ENCODE measurements at places on chromosomes 2 and 18.
A peak's percentile ranks its signal among the peaks of the same experiment; 100 is the strongest.

DNA sequence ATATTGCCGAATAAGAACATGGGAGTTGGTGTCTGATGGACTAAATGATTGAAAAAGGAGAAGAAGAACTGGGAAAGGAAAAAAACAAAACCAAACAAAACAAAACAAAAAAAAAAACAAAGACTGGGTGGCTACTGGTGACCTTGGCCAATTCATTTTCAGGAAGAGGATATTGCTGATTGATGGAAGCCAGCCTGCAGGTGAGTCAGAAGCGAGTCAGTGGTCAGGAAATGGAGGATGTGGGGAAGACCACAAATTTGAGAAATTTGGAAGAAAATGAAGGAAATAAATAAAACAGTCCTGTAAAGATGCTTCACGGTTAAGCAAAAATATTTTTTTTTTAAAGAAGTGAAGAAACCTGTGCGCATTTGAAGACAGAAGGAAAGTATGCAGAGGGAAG, 296.9 kb downstream of the ZNF521 start:
- DNase-seq: no peak

- peak; percentile 73 for DNase-seq
Measured at GRCh38 chr2:207142461-207142860, 23.3 kb downstream of the KLF7 start.

DNA sequence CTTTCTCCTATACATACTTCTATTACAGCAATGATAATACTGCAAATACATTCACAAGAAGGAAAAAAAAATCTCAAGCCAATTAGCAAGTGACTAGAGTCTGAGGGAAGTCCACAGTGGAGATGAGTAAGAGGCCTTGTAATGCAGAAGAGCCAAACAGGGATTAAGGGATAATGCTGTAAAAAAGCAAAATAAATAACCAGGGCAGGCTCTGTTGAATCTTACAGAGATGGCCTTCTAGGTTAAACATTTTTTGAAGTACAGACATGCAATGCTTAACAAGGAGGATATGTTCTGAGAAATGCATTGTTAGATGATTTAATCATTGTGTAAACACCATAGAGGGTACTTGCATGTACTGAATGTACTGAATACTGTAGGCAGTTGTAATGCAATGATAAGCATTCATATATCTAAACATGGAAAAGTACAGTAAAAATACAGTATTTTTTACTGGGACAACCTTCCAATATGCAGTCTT, 122.1 kb upstream of the RMDN2 start:
- no peak for DNase-seq

DNA sequence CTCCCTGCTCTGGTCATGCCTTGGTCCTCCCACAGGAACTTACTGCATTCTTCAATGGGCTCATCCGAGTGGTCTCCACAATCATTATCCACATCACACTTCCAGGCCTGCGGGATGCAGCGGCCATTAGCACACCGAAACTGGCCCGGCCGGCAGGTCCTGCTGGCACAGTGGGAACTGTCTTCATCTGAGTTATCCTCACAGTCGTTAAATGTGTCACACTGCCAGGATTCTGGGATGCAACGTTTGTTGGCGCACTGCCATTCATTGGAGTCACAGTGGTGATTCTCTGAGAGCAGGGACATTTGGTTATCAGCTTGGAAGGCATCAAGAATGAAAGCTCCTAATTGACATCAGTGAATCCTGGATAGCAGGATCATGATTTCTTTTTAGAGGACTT, 104.5 kb downstream of the DHRS9 start:
- no peak for DNase-seq

GRCh38 chr2:62014102-62014501, 108.6 kb downstream of the COMMD1 start:
- no peak for DNase-seq

DNA sequence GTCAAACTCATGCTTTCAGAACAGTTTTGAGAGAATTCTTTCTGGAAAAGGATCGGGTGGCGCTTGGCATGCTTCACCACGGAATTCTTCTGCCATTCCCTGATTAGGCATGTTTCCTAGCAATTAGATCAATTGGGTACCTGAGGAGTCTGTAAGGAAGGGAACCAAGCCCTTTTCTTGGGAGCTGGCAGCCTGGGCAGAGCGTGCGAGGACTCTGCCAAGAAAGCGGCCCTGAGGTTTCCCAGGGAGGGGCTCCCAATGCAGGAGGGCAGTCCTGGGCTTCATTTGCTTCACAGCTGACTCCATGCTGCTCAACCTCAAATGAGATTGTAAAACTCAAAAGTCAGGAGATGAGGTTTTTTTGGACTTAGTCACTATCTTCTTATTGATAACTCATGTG, 60.3 kb downstream of the MYCN start:
- DNase-seq: no peak

DNA sequence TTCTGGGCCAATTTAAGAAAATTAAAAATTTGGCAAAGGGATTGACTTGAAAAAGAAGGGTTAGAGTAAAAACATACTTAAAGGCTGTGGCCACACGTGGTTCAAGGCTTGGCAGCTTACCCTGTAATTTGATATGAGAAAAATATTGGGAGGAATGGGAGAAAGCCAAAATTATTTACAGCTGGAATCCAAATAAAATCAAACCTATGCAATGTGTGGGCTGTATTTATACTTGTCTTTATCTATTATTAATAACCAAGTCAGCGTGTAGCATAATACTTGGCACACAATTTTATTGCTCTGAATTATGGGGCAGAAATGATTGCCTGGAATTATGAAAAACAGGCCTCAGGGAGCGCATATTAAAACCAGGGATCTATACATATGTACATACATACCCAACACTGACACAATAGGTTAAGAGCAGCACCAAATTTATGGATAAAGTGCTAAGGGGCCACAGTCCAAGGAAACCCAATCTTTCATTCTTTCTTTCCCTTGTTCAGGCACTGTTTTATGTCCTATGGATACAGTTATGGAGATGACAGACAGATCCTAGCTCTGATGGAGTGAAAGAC, 35.6 kb downstream of the FAM124B start:
- no peak for DNase-seq

GRCh38 chr18:21598726-21599584, 1.5 kb downstream of the ESCO1 start:
- DNase-seq: peak; percentile 44

DNA sequence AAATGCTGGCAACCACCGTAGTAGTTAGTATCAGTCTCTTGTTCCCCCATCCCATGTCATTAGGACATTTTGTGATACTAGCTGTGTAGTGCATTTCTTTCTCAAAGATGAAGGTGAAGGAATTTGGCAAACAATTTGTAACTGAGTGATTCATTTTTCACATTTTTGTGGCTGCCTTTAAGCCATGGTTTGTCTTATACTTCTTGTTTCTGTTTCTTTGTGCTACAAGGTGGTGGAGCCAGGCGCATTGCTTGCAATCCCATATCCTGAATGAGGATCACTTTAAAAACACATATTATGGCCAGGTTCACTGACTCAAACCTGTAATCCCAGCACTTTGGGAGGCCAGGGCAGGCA, 40.6 kb downstream of the GPD2 start:
- DNase-seq: peak; percentile 25

DNA sequence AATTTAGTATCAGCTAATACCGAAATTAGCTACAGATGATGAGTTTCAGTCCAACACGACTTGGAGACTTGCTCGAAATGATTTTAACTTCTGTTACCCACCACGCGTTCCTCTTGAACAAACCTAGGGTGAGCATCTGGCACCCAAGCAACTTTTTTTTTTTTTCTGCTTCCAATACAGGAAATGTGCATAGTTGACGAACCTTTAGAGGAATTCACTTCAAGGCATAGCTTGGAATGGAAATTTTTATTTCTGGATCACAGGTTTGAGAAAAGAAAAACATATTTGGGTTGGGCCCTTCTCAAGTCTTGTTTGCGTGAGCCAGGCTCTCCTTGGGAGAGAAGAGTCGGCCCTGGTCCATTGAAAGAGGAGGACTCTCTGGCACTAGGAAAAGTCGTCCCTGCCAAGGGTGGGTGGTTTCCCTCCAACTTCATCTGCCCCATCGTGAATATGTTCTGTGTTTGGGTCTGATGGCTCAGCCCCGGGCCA, 37.4 kb upstream of the RPL31 start:
- no peak for DNase-seq

DNA sequence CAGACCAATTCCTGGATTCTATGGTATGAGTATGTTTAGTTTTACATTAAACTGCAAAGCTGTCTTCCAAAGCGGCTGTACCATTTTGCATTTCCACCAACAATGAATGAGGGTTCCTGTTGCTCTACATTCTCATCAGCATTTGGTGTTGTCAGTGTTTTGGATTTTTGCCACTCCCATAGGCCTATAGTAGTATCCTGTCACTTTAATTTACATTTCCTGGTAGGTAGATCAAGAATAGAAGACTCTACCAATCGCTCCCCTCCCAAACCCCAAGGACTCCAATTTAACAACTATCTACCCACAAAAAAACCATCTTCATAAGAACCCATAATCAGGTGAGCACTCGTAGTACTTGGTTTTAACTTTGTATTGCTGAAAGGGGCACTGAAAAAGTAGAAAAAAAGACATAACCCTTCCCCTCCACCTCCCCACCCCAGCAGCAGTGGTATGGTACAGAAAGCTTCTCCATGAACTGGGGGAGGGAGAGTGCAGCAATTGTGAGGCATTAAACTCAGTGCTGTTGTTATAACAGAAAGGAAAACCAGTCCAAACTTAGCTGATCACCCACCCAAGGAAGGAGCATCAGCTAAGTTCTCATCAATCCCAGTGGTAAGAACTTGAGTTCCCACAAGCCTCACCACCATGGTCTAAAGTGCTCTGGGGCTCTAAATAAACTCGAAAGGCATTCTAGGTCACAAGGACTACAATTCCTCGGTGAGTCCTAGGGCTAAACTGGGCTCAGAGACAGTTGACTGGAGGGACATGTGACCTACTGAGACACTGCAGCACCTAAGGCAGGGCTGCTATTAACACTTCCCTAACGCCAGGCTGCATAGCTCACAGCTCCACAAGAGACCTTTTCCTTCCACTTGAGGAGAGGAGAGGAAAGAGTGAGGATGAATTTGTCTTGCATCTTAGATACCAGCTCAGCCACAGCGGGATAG, 35.5 kb upstream of the CYTIP start:
- DNase-seq: no peak

DNA sequence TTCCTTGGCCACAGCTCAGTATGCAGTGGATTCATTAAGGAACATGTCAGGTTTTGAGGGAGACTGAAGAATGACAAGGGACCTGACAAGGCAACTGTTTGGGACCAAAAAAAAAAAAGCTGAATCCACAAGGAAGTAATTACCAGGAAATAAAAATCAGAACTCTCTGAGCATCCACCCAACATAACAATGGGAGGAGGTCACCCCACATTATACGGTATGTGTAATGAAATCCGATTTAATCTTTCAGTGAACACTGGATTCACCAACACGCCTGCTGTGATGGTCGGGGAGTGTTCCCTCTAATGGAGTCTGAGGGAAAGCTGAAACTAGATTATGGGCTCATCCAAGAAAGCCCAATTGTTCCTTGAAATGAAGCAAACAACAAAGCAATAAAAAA, 329.3 kb downstream of the ETAA1 start:
- no peak for DNase-seq

GRCh38 chr2:237708961-237709360, 81.6 kb downstream of the LRRFIP1 start:
- no peak for DNase-seq

DNA sequence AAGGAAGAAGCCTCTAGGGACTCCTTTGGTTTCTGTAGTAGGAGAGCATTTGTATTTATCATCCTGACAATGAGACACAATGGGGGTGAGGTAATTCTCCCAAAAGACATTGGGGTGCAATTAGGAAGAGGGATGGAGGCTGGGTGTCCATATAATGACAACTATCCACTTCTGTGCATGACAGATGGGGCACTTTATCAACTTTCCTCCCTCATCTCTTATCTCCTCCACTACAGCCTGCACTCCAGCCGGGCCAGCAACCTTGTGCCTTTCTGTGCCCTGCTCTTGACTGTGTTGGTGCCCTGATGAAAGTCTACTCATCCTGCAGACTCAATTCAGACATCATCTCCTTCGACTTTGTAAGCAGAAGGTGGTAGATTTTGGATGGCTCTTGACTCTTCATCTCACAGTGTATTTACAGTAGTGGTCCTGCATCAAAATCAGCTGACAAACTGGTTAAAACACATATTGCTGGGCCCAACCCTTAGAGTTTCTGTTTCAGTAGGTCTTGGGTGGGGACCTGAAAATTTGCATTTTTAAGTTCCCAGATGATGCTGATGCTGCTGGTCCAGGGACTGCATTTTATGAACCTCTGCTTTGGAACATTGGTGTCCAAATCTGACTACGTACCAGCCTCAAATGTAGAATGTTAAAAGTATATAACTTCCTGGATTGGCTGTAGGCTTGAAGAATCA, 40.8 kb upstream of the CFAP36 start:
- no peak for DNase-seq

DNA sequence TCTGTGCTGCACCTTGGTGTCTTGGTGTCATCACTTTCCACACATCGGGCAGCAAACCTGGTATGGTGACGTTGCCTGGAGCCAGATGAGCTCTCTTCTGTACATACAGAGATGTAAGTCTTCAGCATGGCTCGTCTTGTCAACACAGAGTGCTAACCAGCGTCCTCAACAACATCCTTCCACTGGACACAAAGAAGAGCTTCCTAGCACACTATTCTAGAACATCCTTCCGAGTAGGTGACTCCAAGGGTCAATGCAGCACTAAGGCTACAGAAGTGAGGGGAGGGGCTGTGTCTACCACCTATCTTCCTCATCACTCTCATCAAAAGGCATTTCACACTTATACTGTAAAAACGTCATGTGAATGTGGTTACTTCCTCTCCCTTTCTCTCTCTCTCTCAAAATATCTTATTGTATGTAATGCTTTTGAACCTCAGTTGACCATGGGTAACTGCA, 108.1 kb upstream of the SLC1A4 start:
- no peak for DNase-seq

GRCh38 chr2:161123531-161124030, 36.6 kb upstream of the TANK start:
- no peak for DNase-seq

DNA sequence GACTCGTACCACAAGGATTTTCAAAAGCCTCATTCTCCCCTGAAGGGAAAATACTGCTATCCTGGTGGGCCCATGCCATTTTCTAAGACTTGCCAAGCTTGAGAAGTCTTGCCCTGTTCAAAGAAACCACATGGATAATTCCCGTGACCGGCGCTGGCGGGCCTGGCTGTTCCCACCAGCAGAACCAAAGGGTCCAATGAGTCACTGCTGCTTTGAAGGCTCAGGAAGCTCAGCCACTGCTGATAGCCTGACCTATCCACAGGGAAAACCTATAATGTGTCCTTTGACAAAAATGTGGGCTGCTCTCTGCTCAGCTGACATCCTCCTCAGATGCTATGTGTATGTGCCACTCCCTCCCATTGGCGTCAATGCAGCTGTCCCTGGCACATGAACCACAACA, 137.9 kb upstream of the RAB12 start:
- no peak for DNase-seq

- no peak for DNase-seq
Measured at GRCh38 chr2:44821500-44821899, 120.0 kb upstream of the SIX3 start.

Data from RPMI8226 (cell line).